Muscle of back (tissue), 13 donors: ENCODE measurements at places on chromosomes 6 and 20. TPM values are rescaled to one million over a fixed set of nuclear protein-coding genes. Genes with fewer than 3 reads are reported as not detected.

Gene SLC17A3
- not detected for polyA plus RNA-seq

Gene EBF4
- 5.5 TPM for polyA plus RNA-seq

Gene MEP1A
- polyA plus RNA-seq: not detected

Gene RTF2
- 104 TPM for polyA plus RNA-seq

Gene UNC93A
- not detected for polyA plus RNA-seq

Gene SNX21
- polyA plus RNA-seq: 25.7 TPM

Gene NRSN2
- polyA plus RNA-seq: 23.9 TPM

Gene MUC22
- polyA plus RNA-seq: not detected

Gene UBE2C
- 35.0 TPM for polyA plus RNA-seq

Gene B3GAT2
- 5.6 TPM for polyA plus RNA-seq

Gene MCHR2
- not detected for polyA plus RNA-seq

Gene SPATS1
- polyA plus RNA-seq: not detected

Gene RAE1
- polyA plus RNA-seq: 25.4 TPM

Gene C20orf141
- not detected for polyA plus RNA-seq

Gene PPIL4
- polyA plus RNA-seq: 36.3 TPM

Gene MTCH1
- 124 TPM for polyA plus RNA-seq

Gene COL19A1
- 3.6 TPM for polyA plus RNA-seq

Gene KCNQ5
- polyA plus RNA-seq: 2.1 TPM
